Aortic smooth muscle cell (primary cell): ENCODE measurements at places on chromosomes 1 and 21. TPM values are rescaled to one million over a fixed set of nuclear protein-coding genes. Genes with fewer than 3 reads are reported as not detected.

HES4 gene
- total RNA-seq = 0.62 and 3.7 TPM in 2 replicates

TRPM2 gene
- total RNA-seq = under 0.01 TPM in 1 of 2 replicates, not detected in the other

LRIG2 gene
- 10.6 and 10.7 TPM in 2 replicates for total RNA-seq

APOBEC4 gene
- 0.06 TPM in 1 of 2 replicates, not detected in the other for total RNA-seq

PTPN22 gene
- total RNA-seq = 0.50 and 1.1 TPM in 2 replicates

TPTE gene
- not detected in 2 replicates for total RNA-seq

GPR52 gene
- total RNA-seq = 0.92 and 1.1 TPM in 2 replicates

TCHHL1 gene
- not detected in 2 replicates for total RNA-seq

EFNA1 gene
- total RNA-seq = 1.1 and 1.2 TPM in 2 replicates

C1orf94 gene
- under 0.01 and 0.06 TPM in 2 replicates for total RNA-seq

S100A5 gene
- 0.26 and 0.62 TPM in 2 replicates for total RNA-seq

GPR25 gene
- not detected in 2 replicates for total RNA-seq

AKR1A1 gene
- 174 and 209 TPM in 2 replicates for total RNA-seq

MSH4 gene
- total RNA-seq = 0.06 and 0.13 TPM in 2 replicates
